Fibroblast of villous mesenchyme (primary cell): ENCODE measurements at places on chromosomes 12 and 14.

GRCh38 chr12:102824218-102824835, 92.7 kb downstream of the PAH start:
- DNase-seq: peak; percentile 35

DNA sequence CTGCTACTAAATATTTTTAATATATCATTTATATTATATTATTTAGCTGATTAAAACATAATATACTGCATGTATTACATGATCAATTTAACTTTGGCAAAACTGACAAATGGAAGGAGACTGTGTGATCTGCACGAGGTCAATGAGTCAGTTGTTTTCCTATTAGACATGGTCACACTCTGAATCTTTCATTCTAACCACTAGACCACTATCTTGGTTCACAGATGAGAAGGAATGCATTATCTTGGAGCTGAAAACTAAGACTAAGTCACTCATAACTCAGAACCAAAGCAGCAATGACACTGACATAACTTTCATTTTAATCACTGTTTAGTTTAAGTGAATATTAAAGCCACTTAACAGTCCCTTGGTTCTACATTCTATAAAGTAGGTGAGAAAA, 37.4 kb downstream of the GNPTAB start:
- peak; percentile 53 for DNase-seq

DNA sequence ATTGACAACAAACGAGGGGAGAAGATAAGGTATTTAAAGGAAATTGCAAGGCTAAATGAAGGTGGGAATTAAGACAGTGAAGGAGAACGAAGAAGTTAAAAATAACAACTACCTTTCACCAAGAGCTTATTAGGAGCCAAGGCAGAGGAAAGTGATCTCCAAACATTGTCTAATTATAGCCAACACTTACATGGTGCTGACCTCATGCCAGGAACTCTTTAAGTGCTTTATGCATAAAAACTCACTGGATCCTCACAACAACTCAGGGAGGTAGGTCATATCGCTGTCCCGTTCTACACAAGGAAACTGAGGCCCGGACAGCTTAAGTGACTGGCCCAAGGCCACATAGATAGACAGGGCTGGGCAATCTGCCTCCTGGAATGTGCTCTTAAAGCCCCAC, 19.5 kb downstream of the TAMALIN start:
- DNase-seq: no peak

GRCh38 chr12:105538880-105539279, 208.4 kb downstream of the C12orf75 start:
- peak; percentile 33 for DNase-seq
